Putamen (tissue), 1 donor: ENCODE measurements at places on chromosomes 1 and 21.

- no peak for DNase-seq
Measured at GRCh38 chr1:45458894-45459293, 32.1 kb downstream of the TESK2 start.

GRCh38 chr1:102435483-102435882, 438.8 kb upstream of the OLFM3 start:
- no peak for DNase-seq

- no peak for DNase-seq
Measured at GRCh38 chr21:37214952-37215351, 52.2 kb downstream of the VPS26C start.

GRCh38 chr1:77925956-77926355, 37.5 kb downstream of the NEXN start:
- no peak for DNase-seq

DNA sequence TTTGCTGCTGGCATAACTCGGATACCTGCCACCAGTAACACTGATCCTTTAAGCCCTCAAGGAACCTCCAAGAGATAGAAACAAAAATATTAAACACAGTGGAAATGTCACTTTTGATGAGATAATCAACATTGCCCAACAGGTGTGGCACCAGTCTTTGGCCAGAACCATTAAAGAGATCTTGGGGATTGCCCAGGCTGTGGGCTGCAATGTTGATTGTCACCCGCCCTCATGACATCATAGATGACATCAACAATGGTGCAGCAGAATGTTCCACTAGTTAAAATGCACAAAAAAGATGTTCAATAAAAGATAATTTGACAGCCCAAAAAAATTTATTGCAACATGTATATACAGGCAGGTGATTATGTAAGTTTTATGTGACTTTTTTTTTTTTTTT, 20.2 kb upstream of the ZMYM1 start:
- DNase-seq: no peak

DNA sequence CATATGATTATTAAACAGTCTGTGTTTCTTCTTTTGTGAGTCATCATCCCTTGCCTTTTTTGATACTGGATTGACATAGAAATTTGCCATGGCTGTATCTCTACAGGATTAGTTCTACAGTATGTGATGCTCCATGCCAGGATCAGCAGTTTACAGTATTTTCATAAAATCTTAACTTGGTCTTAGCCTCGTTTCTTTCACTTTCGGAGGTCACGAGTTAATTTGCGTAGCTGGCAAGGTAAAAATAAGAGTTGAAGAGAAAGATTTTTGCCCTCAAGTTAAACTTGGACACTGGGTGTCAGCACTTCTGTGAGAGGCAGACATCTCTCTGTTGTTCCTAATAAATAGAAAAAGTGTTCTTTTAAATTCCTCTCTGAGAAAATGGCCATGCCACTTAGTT, 79.1 kb downstream of the CACNA1E start:
- no peak for DNase-seq

GRCh38 chr21:45972353-45972715, 9.2 kb upstream of the COL6A1 start:
- DNase-seq: no peak

DNA sequence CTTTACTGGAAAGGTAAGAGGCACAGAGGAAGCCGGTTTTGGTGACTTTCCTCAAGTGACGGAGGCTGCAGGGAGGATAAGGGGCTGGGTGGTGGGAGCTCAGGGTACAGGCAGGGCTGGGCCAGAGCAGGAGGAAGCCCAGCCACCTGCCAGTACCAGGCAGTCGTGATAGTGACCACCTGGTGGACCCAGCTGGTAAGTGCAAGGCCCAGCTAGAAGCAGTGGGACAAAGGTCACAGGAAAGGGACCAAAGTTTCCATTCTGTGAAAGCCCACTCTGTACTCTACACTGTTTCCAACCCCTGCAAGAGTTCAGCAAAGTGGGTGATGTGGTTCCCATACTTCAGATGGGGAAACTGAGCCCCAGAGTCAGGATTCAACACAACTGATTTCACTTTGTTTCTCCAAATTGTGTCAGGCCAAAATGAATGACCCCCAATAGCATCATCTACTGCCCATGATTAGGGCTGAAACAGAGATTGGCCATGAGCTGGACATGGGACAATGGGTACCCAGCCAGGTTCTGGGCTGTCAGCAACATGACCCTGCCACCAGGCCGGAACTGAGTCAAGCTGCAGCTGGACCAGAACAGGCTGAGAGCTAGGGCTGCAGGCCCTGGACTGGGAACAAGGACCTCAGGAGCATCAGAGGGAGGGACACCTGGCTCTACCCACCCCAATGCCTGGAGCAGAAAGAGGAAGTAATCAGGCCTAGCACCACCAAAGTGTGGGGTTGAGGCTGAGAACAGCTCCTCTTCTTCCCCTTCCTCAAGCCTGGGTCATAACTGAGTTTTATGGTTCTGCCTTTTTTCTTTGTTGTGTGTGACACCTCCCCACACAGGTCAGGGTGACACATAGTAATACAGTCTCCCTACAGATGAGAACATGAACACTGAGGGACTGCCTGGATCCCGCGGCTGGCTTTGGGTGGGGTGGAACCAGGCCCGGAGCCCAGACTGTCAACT, 50.2 kb downstream of the KCNN3 start:
- DNase-seq: no peak

GRCh38 chr1:204578867-204579664, 62.9 kb downstream of the MDM4 start:
- DNase-seq: no peak

- peak; percentile 17 for DNase-seq
Measured at GRCh38 chr1:76254104-76255030, 179.8 kb downstream of the ST6GALNAC3 start.
